ENCODE measurements at places on chromosomes 1 and 21.

GRCh38 chr1:26598890-26599289 lies 69.3 kb downstream of the RPS6KA1 start:
- DNase-seq, result no peak

- no peak for DNase-seq
These were observed 123.6 kb upstream of the JUN start for GRCh38 chr1:58907398-58907797.

- DNase-seq, result no peak
These were observed 68.8 kb downstream of the SMYD2 start for GRCh38 chr1:214349781-214350180.

- peak; percentile 5 for DNase-seq
These were observed 15.2 kb upstream of the PDIK1L start for GRCh38 chr1:26096471-26096870.
